NCI-H526 treated with DMSO at 0.1 percent for 48 hours (cell line): ENCODE measurements at places on chromosomes 16 and 17.
A peak's percentile ranks its signal among the peaks of the same experiment; 100 is the strongest.

DNA sequence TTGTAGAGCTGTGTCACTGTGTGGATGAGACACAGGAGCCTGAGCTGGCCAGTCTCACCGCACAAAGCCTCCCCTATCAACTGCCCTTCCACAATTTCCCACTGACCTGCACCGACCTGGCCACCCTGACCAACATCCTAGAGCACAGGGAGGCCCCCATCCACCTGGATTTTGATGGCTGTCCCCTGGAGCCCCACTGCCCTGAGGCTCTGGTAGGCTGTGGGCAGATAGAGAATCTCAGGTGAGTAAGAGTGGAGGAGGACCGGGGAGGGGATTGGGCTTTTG is 37.4 kb downstream of the NLRC5 start:
- no peak for DNase-seq

DNA sequence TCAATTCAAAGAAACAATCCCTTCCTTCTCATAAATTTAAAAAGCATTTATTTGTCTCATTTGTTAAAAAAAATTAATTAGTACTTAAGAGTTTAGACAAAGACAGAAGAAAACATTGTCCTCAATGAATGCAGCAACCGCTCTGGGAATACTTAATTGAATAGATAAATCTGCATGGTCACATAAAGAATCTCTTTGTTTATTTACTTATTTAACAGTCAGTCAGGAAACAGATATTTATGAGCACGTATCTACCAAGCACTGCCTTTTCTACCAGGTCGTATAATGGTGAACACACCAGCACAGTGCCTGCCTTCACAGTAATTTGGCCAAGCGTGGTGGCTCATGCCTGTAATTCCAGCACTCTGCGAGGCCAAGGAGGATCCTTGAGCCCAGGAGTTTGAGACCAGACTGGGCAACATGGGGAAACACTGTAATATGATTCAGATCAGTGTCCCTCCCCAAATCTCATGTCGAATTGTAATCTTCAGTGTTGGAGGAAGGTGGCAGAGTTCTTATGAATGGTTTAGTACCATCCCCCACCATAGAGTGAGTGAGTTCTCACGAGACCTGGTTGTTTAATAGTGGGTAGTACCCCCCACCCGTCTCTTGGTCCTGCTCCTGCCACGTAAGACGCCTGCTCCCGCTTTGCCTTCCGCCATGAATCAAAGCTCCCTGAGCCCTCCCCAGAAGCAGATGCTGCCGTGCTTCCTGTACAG is 8.1 kb downstream of the WIPI1 start:
- peak; percentile 15 for DNase-seq

- DNase-seq = no peak
These were observed 15.8 kb downstream of the ITGA3 start for GRCh38 chr17:50071692-50072091.

DNA sequence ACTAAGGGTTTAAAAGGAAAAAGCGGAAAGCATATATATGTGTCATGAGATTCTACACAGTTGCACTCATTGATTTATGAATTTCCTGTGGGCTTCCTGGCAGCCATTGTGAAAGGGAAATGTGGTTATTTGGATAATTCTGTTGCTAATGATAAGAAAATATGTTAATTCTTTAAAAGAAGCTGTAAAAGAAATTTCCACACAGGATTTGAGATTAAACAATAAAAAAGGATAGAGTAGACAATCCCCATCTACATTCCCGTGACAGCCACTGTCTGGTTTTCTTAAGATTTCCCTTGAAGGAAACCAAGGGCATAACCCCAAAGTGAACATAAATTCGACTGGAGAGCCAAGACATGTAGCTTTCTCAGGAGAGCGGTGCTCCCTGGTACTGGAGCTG is 397.5 kb downstream of the CPPED1 start:
- no peak for DNase-seq

DNA sequence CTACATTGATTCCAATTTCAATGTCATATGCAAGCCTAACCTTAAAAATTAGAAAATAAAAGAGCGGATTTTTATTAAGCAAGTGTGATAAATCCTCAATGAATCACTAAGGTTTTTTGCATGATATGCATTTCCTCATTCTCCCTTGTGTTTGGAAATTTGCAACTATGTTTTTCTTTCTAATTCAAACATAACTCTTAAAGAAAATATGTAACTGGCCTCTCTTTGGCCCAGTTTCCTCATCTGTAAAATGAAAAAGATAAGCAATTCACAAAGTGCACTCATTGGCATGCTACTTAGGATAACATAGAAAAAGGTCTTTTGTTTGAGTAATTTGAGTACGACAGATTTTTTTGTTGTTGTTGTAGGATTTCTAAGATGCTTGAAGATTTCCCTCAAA is 295.5 kb downstream of the CDH11 start:
- DNase-seq = no peak

DNA sequence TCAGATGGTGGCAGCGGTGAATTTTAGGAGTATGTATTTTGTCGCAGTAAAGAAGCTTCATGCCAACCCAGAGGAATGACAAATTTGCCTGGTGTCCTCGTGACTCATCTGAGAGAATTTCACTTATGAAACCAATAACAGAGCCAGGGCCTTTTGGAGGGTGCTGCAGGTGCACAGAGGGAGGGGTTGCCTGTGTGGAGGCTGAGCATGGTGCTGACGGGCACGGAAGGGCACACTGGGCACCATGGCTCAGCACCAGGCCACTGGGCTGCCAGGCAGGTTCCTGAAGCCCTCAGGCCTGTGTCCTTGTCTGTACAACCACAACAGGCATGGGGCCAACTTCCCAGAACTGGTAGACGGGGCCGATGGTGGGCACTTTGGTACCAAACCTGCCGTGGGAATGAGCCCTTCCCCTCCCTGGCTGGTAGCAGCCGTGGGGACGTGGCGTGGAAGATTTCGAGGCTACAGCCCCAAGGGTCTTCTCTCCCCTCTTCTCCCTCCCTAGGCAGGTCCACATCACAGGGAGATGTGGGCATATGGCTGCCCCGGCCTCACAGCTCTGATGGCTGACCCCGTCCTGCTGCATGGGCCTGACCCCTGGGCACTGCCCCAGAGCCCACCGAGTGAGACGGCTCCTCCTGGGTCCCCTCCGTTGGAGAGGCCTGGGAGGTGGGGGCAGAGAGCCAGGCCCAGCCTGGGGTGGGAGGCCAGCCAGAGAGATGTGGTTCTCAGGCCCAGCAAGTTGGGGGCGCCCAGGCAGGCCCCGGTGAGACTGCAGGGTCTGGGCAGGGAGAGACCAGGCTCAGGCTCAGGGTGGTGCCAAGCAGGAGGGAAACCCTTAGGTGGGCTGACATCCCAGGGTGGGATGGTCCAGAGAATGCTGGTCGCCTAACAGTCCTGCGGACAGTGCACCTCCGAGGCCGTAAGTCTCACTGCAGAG is 30.2 kb upstream of the ZNF469 start:
- DNase-seq = no peak

DNA sequence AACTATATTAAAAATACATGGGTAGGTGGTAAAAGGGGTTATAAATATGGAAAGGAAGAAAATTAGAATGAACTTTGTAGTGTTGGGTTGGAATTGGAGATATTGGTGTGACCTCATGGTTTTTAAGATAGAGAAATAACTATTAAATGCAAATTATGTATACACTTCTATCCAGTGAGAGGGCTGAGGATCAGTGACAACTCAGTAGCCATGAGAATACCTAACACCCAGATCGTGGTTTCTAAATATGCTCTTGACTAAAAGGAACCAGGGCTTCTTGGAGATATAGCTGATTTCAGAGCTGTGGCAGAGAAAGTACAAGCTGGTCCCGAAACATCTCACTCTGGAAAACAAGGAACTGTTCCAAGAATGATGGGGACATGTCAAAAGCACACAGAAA is 44.4 kb downstream of the SLC6A4 start:
- DNase-seq = no peak

GRCh38 chr16:6905601-6906000 is 427.0 kb upstream of the RBFOX1 start:
- DNase-seq = no peak

DNA sequence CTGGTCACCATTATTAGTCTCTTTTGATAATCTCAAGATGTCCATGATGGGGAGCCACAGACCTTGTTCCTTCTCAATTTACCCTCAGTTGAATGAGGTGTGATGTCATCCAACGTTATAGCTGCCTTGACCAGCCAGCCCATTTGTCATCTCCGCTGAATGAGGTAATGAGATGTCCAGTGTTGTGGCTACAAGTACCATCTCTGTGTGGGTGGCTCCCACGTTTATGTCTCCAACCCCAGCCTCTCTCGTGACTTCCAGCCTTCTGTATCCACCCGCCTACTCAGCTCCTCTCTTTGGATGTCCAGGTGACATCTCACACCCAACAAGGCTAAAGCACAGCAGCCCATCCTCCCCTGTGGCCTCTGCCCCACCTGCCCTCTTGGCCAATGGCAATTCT is 18.2 kb downstream of the DNAH17 start:
- no peak for DNase-seq

GRCh38 chr17:31226950-31227349 is 70.1 kb downstream of the OMG start:
- DNase-seq = no peak

GRCh38 chr16:15829460-15829859 is 27.4 kb downstream of the MYH11 start:
- no peak for DNase-seq

GRCh38 chr17:3919123-3919624 is 2.9 kb upstream of the P2RX1 start:
- DNase-seq = no peak

DNA sequence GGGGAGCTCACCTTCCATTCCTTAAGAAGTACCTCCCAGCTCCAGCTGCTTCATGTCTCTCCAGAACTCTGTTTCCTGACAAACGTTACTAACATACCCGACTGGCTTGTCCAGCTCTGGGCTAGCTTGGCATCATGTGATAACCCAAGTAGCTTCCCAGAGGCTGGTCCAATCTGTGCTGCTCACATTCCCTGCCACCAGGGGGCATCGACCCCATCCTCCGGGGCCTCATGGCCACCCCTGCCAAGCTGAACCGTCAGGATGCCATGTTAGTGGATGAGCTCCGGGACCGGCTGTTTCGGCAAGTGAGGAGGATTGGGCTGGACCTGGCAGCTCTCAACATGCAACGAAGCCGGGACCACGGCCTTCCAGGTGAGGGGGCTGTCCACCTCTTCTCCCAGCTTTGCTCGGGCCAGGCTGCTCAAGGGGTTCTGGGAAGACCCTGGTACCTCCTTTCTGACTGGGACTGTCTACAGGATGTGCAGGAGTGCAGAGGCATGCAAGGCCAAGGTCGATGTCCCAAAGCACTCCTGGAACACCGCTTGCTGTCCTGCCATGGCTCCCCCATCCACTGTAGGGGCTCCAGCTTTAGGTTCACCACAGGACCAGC is 7.6 kb downstream of the EPX start:
- peak; percentile 68 for DNase-seq

- no peak for DNase-seq
These were observed 29.9 kb upstream of the CHMP6 start for GRCh38 chr17:80961541-80962330.

DNA sequence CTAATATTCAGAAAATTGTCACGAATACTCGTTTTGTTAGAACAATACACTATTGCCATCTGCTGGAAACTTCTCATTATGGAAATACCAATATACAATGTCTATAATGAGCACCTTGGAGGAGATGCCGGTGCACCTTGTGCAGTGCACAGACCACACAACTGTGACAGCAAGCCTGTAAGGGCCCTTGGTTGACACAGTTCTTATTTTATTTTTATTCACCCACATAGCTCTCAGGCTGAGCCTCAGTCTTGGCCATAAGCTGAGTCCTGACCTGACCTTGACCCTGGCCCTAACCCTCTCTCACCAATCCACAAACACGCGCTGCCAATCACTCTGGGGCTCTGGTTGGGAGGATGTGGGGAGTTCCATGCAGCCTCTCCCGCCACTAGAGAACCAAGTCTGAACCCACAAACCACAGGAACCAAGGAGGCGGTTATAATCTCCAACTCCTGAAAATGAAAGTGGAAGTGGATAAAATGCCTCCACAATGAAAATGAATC is 7.6 kb downstream of the AIPL1 start:
- no peak for DNase-seq
